ENCODE measurements at places on chromosomes 1 and 21.

- no peak for DNase-seq
Measured at GRCh38 chr1:2508751-2509150, 17.6 kb downstream of the PANK4 start.

DNA sequence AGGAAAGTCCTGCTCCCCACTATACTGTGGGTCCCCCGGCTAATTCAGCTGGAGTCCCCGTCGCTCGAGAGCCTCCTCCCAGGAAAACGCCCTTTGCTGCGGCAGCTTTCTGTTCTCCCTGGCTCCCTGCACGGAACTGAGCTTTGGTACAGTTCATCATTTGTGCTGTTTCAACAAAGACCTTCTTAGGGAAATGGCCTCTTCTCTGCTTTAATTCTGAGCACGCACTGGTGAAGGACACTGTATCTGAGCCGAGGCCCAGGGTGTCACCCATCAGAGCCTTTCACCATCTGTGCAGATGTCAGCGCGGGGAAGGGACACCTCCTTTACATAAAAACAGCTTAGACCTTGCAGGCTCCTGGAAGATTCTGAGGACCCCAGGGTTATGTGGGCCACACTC, 13.5 kb upstream of the PEX10 start:
- DNase-seq, result no peak

- DNase-seq, result no peak
Measured at GRCh38 chr1:119254067-119254720, 113.7 kb upstream of the WARS2 start.

- DNase-seq, result peak; percentile 42
Measured at GRCh38 chr21:45136927-45137611, 62.7 kb downstream of the ADARB1 start.

DNA sequence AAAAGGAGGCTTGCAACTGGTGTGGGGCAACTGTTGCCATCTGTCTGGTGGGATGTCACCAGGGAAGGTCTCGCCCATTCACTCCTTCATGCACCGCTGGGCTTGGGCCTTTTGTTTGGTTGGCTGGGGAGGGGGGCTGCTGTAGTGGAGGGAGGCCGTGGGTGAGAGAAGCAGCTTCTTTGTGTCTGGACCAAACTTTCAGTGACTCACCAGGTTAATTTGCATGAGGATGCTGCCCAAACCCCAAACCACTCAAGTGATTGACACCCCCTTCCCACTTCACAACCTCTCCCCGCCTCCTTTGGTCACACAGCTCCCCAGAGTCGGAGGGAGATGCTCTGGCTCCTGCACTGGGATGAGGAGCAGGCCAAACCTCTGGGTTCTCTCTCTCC, 19.7 kb downstream of the BTG2 start:
- peak; percentile 39 for DNase-seq

GRCh38 chr1:177784409-177784808, 185.4 kb downstream of the SEC16B start:
- DNase-seq, result no peak

DNA sequence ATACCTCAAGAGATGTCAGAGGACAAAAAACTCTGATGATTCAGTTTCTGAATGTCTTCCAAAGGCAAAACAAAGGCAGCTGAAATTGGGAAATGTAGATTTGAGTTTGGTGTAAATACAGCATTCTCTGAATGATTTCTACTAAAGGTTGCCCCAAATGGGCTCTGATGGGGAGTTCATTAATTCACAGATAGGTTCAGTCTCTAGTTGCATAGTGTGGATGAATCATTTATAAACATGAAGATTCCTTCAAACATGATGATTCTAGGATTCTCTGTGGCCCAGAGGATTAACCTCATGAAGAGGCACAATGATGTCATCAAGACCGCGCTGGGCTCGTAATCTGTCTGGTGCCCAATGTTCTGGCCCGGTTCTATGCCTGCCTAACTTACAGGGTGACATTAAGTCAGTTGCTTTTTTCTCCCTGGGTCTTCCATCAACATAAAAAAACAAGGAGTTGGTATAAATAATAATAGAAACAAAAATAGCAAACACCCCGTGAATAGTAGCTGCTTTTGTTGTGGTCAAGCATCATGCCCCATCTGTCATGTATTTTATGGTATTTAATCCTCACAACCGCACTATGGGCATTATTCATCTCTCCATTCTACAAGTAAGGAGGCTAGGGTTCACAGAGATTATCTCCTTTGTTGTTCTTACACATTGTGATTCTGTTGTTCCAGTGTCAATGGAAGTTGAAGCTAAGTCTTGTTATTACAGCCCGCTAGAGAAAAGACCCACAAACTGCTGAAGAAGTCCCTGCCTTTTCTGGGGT, 509.6 kb upstream of the USP24 start:
- DNase-seq, result no peak

GRCh38 chr1:110412576-110412975, 5.1 kb upstream of the LAMTOR5 start:
- peak; percentile 45 for DNase-seq

GRCh38 chr1:40703316-40703715, 11.8 kb downstream of the NFYC start:
- DNase-seq, result no peak

DNA sequence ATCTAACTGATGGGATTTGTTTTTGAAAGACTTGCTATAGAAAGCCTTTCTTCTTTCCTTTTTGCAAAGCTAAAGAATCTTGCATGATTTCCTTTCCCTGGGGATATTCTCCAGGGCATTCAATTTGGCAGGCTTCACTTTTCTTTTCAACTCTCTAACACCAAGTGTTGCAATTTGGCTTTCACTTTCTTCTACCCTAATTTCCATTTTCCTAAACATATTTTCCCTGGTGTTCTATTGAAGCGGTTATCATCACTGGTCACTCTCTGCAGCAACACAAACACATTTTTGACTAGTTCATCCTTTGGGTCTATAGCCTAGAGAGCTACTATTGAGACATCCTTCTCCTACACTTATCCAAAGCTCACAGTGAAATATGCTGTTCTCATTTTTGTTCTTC, 424.5 kb downstream of the NEGR1 start:
- DNase-seq, result no peak

DNA sequence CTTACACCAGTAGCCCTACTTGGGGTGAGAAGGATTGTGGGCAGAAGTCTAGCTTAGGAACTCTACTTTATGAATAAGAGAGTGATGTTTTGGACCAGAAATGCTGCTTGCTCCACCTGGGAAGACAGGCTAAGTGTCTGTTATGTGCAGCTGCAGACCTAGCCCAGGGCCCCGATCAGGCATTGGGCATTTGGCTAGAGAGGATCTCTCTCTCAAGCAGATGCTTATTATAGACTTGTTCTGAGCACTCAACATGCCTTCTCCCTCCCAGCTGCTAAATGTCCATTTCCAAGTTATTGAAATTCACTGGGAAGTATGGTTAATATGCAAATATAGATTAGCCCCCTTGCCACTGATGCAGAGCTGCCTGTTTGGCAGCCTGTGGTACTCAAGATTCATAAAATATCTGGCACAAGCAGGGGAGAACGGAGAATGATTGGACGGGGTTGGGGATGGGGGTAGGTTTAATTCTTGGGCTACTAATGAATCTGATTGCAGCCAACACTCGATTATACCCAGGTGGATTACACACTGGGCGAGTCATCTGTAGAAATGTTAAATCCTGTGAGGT, 115.9 kb downstream of the KCND3 start:
- DNase-seq, result no peak

- DNase-seq, result no peak
Measured at GRCh38 chr1:21567241-21568005, 58.2 kb downstream of the ALPL start.

DNA sequence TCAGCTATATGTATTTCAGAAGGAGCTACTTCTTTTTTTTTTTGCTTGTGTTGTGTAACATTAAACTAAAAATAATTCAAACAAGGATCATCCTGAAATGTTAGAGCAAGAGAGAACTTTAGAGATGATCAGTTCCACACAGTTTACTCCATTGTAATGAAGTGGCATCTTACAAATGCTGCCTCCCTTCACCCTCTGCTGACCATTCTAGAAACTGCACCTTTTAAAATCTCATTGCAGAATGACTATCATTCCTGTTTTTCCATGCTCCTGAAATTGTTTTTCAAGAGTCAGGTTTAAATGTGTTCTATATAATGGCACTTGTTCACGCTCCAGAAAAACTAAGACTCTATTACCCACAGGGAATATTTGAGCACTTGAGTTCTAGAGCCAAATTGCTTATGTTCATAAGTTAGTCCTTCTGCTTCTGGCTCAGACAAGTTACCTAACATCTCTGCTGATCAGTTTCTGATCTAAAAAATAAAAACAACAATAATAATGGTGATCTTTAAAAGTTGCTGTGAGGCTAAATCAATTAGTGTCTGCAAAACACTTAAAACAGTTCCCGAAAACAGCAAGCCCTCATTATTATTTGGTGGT, 21.5 kb upstream of the SLC44A5 start:
- DNase-seq, result no peak

DNA sequence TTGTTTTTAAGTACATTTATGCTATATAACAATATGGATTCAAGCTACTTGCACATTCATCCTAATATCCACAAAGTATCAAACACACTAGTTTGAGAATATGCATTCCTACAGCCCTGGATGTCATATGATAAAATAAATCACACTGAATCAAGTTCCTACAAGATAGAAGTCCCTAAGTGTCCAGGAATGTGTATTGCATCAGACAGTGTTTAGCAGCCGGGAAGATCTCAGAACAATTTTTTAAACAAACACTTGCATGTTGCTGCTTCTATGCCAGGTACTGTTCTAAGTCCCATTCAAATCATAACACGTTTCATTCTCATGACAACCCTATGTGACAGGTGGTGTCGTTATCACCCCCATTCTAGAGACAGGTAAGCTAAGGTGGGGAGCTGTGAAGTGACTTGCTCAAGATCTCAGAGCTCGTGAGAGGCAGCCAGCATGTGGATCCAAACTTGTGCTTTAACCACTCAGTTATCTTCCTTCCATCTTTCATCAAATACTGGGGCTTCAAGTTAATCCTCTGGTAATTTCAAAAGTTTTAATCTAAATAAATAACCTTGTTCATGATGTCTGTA, 68.3 kb upstream of the KIF26B start:
- DNase-seq, result no peak

- DNase-seq, result no peak
Measured at GRCh38 chr1:46420533-46420915, 26.4 kb downstream of the FAAH start.

DNA sequence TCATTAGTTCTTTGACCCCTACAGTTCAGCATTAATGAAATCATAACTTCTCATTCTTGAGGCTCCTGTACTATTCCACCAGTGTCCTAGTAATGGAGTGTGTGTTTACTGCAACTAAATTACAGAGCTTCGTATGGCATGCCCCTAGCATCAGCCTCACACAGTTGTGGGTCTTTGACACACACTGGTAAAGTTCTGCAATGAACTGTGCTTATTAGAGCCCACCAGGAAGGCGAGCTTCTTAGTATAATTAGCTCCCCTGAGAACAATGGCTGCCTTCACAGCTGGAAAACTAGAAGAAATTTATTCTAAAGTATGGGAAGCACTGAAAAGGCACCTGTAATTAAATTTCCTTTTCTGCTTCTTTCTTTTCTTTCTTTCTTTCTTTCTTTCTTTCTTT, 251.1 kb upstream of the RGS18 start:
- DNase-seq, result no peak

DNA sequence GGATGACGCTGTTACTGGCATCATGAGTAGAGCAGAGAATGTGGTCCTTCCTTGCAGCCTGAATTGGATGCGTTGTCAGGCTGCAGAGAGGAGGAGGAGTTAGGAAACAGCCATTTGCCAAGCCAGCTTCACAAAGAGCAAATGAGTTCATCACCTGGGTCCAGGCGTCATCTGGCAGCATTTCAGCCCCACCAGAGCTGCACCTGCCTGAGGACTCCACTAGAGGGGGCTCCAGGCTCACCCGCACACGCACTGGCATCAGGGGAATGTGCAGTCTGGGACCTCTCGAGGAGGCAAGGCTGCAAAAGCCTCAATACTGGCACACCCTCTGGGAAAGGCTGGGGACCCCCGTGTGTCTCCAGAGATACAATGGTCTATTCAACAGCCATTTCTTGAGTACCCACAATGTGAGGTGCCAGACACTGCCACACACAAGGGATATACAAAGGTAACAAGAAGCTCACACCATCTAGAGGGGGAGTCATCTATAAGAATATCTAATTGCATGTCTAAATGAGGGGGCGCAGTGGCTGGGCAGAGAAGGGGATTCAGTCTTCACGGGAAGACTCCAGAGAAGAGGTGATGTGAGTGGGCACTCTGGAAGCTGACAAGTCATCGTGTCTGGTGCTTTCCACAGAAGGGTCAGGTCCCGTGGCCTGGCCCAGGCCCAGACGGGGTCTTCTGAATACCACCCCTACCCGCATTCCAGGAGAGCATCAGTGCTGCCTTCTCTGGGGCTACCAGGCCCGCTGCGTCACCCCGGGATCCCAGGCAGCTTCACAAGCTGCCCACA, 53.5 kb upstream of the CNTN2 start:
- DNase-seq, result no peak

DNA sequence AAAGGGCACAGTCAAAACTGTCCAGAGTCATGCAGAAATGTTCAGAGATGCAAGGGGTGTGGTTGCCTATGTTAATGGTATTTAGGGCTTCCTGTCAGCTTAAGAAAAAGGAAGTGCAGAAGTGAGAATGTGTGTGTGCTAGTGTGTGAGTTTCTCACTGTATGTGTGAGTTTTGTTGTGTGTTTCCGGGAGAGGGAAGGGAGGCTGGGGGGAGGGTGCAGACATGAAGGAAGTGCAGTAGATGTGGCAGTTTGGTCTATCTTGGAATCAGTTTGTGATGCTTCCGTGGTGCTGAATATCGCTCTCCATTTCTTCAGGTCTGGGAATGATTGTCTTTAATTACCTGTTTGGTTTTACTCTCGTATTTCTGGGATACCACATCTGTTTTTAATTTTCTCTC, 16.5 kb upstream of the ATP6V1G3 start:
- peak; percentile 15 for DNase-seq

All from activated T-helper 9 cell treated with anti-CD3 and anti-CD28 coated beads, Interleukin-2, amount 50 U/mL, for 16 hours (primary cell).